Activated CD4-positive, alpha-beta T cell treated with anti-CD3 and anti-CD28 coated beads, Interleukin-10, Interleukin-2, amounts not matched to agents 100 ng/mL and 50 ng/mL, durations not matched to agents 16 hours and 8 hours (primary cell): ENCODE measurements at places on chromosomes 2 and 18.

DNA sequence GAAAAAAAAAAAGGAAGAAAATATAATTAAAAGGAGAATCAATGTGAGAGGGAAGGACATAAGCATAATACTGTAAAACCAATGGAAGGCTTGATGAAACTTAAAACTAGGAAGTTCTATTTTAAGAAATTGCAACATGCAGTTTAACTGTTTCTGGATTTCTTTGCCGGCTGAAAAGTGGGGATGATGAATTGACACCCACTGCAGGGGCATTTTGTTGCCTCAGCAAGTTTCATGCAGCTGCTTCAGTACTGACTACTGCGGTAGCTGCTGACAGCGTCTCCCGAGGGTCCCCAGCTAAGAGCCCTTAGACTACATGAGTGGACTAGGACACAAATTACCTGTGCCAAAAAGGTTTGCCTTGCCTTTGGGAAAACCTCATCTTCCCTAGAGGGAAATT lies 69.2 kb downstream of the B3GNT2 start:
- DNase-seq, result no peak

- peak; percentile 40 for DNase-seq
Measured at GRCh38 chr2:191025135-191025534, 11.2 kb upstream of the STAT1 start.

GRCh38 chr2:216002101-216002678 lies 11.2 kb downstream of the MREG start:
- no peak for DNase-seq

- no peak for DNase-seq
Measured at GRCh38 chr2:36568516-36569246, 29.3 kb downstream of the FEZ2 start.

GRCh38 chr2:120638450-120638849 lies 97.2 kb upstream of the GLI2 start:
- no peak for DNase-seq

DNA sequence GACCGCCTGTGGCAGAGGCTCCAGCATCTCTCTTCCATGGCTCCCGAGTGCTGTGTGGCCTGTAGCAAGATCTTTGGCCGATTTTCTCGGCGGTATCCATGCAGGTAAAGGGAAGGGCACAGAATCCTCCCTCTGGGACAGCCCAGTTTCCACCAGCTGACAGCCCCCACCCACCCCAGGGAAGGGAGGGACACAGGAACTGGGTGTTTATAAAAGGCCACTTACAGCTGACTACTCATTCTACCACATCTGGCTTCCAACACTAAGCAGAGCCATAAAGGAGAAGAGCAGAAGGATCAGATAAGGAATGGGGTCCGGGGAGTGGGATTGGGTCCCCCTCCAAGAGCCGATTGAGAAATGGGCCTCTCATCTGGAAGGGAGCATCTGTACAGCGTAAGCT lies 20.2 kb downstream of the RUFY4 start:
- DNase-seq, result no peak

DNA sequence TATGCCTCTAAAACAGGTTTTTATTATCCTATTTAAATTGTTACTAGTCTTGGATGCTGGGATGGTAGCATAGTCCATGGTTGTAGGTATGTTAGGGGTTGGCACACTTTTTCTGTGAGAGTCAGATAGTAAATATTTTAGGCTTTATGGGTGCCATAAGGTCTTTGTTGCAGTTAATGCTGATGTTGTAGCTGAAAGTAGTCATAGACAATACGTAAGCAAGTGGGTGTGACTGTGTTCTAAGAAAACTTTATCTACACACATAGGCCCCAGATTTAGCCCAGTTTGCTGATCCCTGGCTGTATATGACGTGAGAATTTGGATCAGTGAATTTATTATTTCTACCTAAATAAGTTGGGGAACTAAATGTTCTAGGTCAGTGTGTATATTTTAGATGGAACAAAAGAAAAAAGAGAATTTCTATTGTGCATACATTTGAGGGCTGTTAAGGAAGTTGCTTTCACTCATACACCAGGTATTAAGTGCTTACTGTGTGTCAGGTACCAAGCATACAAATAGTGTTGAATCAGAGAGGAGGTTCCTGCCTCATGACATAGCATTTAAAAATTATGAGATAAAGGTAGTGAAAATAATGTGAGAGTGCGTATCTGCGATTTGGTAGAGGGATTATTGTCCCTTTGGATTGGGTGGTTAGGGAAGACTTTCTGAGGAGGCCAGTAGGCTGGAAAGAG lies 39.4 kb downstream of the AGFG1 start:
- no peak for DNase-seq

DNA sequence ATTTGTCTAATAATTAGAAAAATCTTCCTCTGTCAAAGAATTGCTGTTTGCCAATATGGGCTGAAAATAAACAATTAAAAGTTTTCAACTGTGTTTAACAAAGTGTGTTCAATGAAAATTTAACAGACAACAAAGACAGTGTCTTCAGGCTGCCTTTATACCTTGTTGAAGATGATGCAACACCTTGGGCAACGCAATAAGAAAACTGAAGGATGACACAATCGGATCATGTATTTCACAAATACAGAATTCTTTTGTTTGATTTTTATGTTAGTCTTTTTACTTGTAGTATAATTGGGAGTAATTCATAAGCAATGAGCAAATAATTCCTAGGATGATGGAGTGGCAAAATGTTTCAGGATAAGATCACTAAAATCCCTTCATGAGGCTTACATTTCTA lies 27.8 kb downstream of the CHN1 start:
- no peak for DNase-seq

DNA sequence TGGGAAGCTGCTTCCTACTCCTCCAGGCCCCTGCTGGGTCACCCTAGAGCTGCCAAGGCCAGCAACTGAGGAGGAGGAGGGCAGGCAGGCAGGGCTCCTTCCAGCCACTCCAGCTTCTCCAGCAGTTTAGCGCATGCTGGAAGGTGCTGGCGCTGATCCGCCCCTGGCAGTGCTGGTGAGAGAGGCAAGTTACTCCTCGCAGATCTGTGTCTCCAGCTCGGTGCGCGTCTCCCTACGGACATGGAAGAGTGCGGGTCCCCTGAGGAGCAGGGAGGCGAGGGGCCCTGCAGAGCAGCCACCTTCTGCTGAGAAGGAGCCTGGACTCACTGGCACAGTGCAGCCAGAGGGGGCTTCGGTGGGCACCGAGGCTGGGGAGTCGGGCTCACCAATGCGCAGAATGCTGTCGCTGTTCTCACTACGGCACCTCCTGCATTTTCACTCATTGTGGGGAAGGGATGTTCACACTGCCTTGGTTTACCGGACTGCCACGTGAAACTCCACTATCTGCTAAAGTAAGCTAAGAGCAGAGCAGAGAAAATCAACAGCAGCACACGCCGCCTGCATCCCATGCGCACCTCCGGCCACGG lies 206.0 kb downstream of the HDAC4 start:
- no peak for DNase-seq

DNA sequence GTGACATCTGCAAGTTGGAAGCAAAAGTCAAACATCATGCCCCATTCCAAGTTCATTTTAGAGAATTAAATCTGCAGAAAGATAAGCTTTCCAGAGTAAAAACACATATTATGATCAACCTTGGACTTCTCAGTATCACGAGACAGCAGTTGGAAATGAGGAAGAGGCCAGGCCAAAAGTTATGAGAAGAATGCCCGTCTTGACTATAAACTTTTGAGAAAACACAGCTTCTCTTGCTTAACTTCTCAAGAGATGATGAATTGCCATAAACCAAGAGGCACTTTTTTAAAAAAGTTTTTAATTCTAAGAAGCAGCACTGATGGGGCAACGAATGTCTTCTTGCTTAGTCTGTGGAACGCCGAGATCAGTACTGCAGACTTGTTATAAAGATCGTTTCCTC lies 52.6 kb upstream of the NFU1 start:
- DNase-seq, result no peak

DNA sequence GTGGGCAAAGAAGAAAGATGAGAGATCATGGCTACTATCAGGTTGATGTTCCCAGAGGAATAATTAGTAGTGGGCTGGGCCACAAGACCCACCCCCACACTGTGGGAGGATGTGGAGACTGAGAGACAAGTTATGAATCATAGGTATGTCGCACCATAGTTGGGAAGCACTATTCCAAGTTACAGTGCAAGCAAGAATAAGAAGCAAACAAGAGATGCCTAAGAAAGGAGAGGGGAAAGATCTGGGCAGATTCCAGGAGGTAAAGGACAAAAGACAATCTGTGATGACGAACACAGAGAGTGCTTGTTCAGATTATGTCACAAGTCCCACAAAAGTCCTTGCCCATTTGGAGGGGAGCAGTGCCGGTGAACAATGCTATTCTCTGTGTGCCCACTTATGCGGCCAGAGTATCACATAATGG lies 56.6 kb downstream of the FAM228A start:
- DNase-seq, result no peak

DNA sequence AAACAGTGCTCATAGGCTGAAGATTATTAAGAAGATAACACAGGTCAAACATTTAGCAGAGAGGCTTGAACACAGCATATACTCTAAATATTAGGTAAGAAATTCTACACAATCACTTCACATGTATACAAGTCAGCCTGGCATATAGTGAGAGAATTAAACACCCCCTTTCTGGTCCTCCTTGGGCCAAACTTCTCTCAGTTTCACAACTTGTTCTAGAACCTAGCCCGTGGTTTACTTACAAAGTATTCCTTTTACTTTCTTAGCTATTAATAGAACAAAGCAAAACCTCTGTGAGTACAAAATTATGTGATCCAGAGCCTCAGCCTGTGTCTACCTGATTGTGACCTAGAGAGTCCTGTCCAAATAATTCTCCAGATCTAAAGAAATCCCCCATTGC lies 562.8 kb downstream of the TNS1 start:
- DNase-seq, result no peak

DNA sequence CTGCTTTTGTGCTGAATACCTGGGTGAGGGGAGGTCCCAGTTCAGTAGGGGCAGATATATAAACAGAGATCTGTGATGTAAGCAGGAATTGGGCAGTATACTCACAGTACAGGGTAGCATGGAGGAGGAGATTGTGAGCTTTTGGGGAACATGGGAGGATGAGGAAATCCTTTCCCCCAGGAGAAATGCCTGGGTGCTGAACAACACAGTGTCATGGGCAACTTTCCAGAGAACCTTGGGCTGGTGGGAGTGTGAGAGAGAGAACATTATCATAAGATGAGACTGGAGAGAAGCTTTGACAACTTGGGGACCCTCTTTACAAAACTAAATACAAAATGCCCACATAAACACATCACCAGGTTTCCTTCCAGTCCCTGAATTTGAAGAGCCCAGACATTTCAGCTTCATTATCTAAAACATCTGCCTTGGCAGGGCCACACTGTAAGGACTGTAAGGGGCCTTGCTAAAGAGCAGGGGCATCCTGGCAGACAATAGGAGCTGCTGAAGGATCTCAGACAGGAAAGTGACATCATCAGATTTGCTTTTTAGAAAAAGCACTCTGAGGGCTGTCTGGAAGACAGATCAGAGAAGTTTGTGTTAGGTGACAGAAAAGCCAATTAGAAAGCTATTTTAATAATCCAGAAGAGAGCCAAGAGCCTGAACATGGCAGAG lies 303.1 kb upstream of the FBXO11 start:
- DNase-seq, result no peak

- peak; percentile 68 for DNase-seq
Measured at GRCh38 chr2:9463698-9464034, 10.7 kb upstream of the IAH1 start.

DNA sequence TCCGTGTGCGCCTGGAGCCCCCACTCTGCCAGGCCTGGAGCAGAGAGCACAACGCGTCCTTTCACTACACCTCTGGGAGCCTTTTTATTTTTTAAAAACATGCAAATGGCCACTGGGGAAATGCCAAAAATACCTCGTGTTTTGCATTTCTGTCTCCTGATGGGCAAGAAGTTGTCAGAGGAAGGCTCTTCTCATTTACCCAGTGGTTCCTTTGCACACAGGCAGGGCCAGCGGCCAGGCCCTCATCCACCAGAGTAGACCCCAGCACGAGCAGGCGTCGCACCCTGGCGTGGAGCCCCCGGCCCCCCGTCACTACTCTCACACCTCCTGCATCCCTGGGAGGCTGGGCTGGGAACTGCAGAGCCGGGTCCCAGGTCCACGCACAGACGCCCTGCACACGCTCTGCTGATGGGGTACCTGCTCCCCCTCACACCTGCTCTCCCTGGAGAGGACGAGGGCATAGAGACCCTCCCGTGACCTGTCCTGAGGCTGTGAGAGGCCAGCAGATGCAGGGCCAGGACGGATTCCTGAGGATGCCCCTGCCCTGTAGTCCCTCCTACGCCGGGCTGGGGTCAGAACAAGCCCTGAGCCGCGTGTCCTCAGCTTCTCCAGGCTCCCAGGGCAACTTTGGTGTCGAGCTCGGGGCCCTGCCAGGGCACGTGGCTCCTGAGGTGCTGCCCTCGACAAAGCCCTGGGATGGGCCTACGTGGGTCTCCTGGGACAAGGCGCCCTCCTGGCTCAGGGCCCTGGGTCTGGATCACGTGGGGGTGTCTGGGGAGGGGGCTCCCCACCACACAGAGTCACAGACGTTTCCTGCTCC lies 65.0 kb downstream of the NFATC1 start:
- no peak for DNase-seq

DNA sequence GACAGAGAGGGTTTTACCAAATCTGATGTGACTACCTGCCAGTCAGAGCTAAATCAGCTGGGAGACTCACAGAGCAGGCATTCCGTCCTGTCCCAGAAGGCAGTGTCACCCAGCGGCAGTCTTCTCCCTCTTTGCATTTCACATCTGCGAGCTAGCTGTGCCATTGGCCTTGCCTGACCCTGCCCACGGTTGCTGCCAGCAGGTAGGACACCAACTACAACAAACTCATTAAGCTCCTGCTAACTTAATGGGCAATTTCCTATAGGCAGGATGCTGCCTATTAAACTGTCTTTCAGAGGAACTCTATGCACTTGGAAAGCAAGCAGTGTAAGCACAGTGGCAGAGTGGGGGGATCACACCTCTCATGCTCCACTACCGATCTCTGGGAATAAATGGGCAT lies 116.4 kb upstream of the CAPN13 start:
- DNase-seq, result no peak

GRCh38 chr18:70273021-70273420 lies 15.8 kb upstream of the SOCS6 start:
- DNase-seq, result no peak

- DNase-seq, result peak; percentile 68
Measured at GRCh38 chr18:46054956-46055837, 16.9 kb downstream of the PSTPIP2 start.

GRCh38 chr2:24824966-24825882 lies 32.0 kb downstream of the CENPO start:
- DNase-seq, result peak; percentile 45

- DNase-seq, result no peak
Measured at GRCh38 chr2:60565472-60565871, 12.0 kb upstream of the BCL11A start.

- no peak for DNase-seq
Measured at GRCh38 chr18:6553234-6553900, 138.7 kb upstream of the L3MBTL4 start.

DNA sequence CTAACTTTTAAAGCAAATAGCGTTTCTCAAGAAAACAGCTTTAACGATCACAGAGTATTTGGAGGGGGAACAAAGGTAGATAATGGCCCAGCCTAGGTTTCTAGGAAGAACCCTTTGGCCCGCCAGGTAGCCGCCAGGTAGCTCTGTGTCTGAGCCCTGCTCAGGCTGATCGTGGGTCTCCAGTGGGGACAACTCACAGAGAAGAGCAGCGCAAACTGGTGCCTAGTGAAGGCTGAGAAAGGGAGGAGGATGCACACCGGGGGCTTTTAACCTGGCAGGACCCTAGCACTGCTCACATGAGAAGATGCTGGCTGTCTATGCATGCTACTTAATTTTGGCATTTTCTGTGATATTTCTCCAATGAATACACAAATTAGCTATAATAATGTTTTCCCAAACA lies 5.8 kb downstream of the NGEF start:
- DNase-seq, result no peak
